ENCODE measurements at places on chromosomes 7 and 10.

- DNase-seq, result no peak
These were observed 43.3 kb downstream of the FAM204A start for GRCh38 chr10:118298787-118299186.

- no peak for DNase-seq
These were observed 34.2 kb downstream of the HK1 start for GRCh38 chr10:69312528-69312927.

GRCh38 chr10:46251857-46252847 is 34.6 kb upstream of the ANTXRL start:
- DNase-seq, result no peak

DNA sequence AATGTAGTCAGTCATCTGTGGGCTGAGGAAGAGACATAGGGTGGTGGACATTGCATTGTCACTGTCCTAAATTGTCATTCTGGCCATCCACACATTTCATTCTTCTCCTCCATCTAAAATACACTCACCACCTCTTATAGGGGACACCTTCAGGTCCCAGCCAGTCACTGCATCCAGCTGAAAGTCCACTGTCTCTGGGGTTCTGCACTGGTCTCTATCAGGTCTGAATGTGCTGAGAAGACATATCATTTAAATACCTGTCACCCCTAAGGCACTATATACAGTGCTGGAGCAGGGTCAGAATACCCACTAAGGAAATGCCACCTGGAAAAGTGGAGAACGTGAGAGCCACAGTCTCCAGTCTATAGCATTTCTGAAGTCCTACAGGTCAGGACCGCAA is 29.6 kb downstream of the SH2D4B start:
- no peak for DNase-seq

- DNase-seq, result no peak
These were observed 150.4 kb downstream of the DNAJB6 start for GRCh38 chr7:157487046-157487770.

- DNase-seq, result no peak
These were observed 34.5 kb upstream of the CD36 start for GRCh38 chr7:80603940-80604339.

GRCh38 chr7:106063024-106063423 is 49.1 kb downstream of the SYPL1 start:
- DNase-seq, result no peak

GRCh38 chr7:33849971-33850559 is 55.3 kb upstream of the BMPER start:
- peak; percentile 35 for DNase-seq

DNA sequence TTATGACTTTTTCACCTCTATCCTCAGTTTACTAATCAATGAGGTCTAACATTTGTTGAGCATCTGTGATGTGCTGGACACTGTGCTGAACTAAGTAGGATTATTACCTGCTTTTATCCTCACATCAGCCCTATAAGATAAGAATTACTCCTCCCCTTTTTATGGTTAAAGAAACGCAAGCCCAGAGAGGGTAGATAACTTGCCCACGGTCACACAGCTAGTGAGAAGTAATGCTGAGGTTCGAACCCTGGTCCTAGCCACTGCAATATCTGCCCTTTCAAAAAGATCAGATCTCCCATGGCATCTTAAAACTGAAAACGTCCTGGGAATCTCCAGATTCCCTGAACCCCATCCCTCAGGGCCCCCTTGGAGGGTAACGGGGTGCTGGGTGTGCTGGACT is 118.3 kb downstream of the C10orf105 start:
- DNase-seq, result no peak

GRCh38 chr7:115410972-115411686 is 489.2 kb downstream of the MDFIC start:
- DNase-seq, result no peak

DNA sequence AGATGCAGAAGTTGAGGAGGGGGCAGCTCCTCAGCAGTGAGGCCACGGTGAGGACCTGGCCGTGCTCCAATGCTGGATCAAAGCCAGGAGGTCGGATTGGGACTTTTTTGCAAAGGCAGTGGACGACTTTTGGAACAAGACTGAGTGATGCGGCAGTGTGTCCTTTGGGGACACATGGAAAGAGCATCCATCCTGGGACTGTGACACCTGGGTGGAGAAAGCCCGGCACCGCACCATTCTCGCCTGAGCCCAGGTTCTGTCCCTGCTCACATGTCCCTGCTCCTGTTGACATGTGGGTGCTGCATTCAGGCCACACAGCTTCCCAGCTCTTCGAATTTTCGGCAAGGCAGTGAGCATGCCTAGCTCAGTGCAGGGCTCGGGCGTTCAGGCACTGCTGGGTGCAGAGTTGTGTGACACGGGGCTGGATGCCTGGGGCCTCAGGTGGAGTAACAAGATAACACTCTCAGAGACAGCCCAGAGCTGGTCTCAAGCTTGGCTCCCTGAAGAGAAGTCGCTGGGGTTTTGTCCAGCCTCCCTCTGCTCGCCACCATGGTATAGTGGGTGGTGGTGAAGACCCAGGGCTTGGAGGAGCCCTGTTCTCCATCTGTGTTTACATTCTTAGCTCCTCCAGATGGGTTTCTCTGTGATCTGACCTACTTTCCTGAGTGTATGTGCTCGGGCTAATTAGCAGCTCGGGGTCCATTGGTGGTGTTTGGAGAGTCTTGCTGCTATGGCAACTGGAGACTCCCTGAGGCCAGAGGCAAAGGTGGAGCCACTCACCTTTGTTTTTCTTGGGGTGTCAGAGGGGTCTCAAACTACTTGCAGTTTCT is 111.7 kb upstream of the BTBD16 start:
- DNase-seq, result no peak

DNA sequence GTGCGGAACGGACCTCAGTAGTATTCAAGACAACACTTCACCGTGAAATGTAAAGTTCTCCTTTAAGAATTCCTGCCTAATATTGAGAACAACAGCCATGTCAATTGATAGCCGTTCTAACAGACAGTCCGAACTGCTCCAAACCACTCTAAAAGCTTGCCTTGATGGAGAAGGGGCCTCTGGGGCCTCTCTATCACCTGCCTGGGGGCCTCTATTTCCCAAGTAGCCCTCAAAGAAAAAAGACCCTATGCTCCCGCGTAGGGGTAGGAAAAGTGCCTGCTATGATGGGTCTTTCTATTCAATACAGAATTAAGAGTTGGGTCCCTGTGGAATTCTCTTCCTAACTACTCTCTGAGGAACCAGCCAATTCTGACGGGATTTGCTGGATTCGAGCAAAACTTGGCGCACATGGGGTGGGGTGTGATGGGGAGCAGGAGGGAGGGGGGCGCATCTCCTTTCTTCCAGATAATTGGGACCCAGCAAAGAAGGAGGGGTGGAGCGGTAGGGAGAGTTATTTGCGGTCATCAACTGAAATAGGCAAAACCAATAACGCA is 8.3 kb upstream of the DLX6 start:
- no peak for DNase-seq

DNA sequence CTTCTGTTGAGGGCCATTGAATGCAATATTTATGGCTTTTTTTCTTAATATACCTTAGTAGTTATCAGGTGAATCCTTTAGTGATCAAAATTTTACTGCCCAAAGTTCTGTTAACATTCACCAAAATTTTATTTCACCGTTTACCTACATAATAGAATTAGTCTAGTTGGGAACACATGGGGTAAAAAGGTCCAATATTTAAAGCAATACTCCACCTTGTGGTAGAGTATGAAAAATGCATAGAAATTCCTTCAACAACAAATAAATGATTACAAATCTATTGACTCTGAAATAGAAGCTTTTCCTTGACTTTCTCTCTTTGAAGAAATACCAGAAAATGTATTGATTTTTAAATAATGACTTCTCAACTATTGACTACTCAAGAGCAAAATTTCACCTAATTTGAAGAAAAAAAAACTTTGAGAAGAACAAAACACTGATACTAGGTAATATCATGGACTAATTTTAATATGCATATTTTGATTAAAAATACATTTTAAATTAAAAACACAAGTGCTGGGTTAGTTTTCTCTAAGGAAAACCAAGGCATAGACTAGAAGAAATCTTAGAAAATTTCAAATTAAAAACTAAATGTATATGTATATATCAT is 43.3 kb downstream of the POLR1F start:
- peak; percentile 61 for DNase-seq

DNA sequence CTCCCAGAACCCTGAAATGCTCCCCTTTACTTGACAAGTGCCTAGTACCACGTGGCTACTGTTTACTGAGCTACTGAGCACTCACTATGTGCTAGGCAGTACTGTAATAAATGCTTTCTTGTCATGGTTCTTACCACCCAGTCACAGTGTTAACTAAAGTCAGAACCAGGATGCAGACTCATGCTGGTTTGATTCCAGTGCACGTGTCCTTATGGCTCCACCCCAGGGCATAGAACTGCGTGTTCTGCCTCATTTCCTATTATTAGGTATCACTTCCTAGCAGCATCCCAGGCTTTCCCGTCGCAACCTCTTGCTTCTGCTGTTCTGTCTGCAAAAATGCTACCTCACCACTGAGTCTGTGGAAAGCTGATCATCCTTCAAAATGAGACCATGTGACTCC is 71.7 kb upstream of the DOCK1 start:
- no peak for DNase-seq

- DNase-seq, result peak; percentile 89
These were observed 537 bp upstream of the MRPS24 start for GRCh38 chr7:43869867-43870240.

- DNase-seq, result no peak
These were observed 227.1 kb downstream of the AUTS2 start for GRCh38 chr7:69825113-69825972.

- peak; percentile 77 for DNase-seq
These were observed 6.8 kb downstream of the ORAI2 start for GRCh38 chr7:102439963-102440795.

- peak; percentile 59 for DNase-seq
These were observed 12.1 kb upstream of the STK17A start for GRCh38 chr7:43570688-43571365.

GRCh38 chr7:105521027-105521716 is 899 bp downstream of the PUS7 start:
- DNase-seq, result peak; percentile 36

DNA sequence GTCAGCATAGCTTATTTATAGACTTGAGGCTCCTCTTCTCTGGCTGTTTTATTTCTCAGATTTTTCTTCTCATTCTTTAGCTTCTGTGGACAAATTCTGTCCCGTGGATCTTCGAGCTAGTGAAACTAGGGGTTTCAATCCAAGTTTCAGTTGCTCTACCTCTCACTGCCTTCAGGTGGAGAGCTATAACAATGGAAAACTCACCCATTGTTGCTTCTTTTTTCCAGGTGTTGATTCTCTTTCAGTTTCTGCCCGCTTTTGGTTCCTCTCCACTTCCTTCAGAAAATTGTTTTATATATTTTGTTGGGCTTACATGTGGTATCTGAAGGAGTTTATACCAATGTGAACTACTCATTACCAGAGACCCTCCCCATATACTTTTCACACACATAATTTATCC is 266.1 kb downstream of the TCF7L2 start:
- DNase-seq, result peak; percentile 7

DNA sequence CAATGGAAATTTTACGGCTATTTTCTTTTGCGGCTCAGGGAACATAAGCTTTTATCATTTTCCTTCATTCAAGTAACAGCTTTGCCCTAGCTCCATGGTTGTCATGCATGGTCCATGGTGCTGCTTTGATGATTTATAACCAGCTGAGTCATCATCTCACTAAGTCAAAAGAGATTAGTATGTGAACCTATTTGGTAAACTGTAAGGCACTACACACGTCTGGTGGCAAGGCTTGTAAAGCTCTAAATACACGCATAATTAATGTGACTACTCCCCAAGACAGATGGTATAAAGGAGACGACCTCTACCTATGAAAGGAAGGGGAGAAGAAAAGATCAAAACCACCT is 340.2 kb downstream of the KCNMA1 start:
- DNase-seq, result peak; percentile 56

DNA sequence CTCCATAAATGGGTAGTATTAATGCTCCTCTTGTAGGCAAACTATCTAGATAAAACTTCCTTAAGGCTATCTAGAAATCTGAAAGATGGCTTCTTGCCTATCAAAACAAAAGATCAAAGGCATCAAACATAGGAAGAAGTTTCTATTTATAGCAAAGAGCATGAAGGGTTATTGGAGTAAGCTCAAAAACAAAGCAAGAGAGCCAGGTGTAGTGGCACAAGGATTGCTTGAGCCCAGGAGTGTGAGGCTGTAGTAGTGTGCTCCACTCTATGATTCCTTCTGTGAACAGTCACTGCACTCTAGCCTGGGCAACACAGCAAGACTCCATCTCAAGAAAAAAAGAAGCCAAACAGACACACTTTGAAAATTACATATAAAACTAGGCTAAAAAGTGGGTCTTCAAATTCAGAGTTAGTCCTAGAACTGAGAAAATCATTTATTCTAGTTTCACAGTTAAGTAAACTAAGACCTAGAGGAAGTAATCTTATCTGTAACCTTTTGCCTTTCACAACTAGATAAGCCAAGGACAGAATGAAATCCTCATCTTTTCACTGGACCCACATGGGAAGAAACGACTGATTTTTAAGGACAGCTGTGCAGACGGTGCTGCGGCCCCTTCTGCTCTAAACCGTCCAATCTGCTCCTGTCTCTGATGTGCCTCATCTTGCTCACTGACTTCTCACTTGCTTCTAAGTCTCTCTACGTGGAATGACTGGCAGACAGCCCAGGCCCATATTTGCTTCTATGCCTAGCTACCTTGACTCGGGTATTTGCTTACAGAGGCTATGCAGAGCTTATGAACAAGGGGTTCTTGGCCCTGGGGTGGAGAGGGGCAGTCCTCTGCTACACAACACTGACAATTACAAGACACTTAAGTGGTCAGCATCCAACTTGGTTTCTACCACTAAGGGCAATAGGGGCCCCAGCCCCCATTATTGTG is 50.0 kb downstream of the ESYT2 start:
- DNase-seq, result no peak

DNA sequence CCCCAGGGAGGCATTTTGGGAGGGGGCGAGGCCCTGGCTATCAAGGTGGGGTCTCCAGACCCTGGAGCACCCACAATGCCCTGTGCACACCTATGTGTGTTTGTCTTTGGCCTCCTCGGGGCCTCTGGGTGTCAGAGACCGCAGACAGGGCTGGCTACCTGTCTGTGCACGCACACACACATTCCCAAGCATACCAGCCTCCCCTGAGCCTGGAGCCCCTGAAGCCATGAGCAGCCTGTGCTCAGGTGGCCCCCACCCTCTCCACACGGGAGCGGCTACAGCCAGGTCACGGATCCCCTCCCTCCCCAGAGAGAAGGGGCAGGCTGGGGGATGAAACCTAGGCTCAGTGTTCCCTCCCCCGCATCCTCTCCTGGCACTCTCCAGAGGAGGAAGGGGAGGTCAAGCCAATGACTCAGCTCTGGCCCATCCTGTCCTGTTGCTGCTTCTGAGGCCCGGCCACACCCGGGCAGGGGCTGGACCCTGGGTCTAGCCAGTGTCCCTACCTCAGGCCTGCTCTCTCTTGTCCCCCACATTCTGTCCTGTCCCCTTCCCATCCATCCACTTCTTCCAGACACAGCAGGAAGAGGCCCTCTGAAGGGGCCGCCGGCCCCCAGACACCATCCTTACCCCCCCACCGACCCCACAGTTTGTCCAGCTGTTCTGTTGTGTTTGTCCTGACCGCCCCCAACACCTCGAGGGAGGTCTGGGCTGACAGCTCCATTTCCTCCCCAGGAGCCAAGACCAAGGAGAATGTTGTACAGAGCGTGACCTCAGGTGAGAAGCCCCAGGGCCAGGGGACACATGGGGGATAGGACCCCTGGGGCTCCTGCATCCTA is 720 bp downstream of the SNCG start:
- peak; percentile 76 for DNase-seq
